Hippocampal formation (tissue), 2 donors: ENCODE measurements at places on chromosomes 4 and X.

DNA sequence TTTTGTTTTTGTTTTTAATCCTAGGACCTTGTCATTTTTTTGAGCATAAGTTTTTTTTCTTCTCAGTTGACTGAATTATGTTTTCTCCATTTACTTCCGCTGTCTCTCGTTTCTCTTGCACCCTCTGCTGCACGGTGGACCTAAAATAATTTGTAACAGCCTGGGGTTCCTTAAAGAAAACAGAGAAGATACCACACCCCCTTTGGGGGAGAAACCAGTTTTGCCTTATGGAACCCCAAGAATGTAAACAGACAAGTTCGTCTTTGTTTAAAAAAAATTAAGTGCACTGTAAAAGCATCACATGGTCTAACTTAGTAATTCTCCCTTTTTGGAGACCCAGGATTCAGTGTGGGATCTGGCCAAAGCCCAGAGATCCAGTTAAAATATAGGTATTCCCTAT is 32.8 kb upstream of the MAGEA4 start:
- no peak for DNase-seq

GRCh38 chr4:133150486-133151340 is 1.6 kb downstream of the PCDH10 start:
- no peak for DNase-seq

DNA sequence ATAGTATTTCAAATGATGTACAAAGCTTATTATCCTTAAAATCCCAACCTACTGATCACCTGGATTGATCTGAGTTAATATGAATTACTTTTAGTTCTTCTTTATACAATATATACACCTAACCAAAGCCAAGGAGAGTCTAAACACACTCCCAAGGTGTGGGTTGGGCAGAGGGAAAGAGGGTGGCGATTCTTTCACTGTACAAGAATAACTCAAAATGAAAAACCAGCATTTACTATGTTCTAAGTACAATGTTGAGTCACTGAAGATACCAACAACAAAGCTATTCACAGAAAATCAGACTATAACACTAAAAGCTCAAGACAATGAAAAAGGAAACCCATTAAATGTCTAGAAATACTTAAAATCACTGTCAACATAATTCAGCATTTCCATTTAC is 46.6 kb downstream of the ANKRD17 start:
- DNase-seq: no peak

DNA sequence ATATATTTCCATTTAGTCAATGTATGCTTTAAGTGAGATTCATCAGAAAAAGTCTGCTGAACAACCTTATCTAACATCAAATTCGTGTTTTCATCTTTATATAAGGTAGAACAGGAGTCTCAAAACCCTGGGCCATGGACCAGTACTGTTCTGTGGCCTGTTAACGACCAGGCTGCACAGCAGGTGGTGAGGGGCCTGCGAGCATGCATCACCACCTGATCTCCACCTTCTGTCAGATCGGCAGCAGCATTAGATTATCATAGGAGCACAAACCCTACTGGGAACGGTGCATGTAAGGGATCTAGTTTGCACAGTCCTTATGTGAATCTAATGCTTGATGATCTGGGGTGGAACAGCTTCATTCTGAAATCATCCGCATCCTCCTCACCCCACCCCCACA is 3.2 kb downstream of the CTSO start:
- DNase-seq: no peak

- no peak for DNase-seq
Observed at GRCh38 chr4:13007802-13008470, 476.2 kb downstream of the RAB28 start.

DNA sequence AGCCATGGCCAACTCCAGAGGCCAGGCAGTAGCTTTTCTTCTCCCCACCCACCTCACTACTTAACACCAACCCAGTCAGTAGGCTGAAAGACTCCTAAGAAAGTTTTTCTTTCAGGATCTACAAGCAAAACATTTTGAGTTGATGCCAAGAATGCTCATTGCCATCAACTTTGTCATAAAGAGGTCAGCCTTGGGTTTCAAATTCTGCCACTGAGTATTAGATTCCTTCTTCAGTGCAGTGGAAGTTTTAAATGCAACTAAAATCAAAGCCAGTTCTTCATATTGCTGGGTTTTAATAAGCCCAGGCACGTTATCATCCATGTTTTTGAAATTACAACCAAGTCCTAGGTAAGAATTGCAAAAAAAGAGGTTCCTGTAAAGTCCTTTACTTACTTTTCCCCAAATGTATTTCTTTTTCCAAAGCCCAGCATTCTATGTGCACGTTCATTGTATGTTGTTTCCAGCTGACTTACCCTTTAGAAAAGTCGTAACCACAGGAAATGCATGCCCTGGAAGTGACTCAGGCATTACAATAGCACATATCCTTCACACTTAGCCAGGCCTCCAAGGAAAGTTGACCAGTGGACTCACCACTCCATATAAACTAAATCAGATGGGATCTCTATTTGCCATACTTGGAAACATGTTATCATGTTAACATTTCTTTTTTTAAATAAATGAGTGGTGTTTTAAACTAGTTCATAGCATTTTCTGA is 229.9 kb downstream of the SOX3 start:
- DNase-seq: no peak

DNA sequence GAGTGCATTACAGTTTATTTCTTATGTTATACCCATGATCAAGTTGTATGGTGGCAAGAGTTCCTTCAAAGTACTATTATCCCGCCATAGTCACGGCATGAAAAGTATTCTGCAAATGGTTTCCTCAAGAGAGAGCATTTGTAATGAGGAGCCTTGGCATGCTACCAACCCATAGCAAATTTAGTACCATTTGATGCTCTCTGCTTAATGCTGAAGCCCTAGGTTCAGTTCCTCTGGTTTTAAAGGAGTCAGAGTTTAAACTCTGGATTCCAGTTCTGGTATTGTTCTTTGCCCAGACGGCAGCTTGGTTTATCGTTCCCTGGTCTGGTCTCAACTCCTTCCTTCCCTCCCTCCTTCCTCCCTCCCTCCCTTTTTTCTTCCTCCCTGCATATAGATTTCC is 371.3 kb downstream of the BMPR1B start:
- no peak for DNase-seq

GRCh38 chrX:148133105-148133725 is 152.1 kb downstream of the FMR1NB start:
- DNase-seq: no peak
